ENCODE measurements at places on chromosomes 12 and 14.
A peak's percentile ranks its signal among the peaks of the same experiment; 100 is the strongest.

DNA sequence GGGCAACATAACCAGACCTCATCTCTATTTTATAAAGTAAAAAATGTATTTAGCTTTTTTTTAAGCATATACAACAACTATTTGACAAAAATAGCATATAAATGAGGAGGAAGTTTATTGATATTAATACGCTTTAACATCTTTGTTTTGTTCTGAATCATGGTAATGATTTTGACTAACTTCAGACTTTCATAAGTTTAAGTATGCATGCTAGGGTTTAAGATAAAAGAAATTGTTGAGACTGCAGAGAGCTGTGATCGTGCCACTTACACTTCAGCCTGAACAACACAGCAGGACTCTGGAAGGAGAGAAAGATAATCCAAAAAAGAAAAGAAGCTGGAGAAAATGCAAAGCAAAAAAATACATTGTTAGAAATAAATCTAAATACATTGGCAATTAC is 87.9 kb upstream of the AEBP2 start:
- no peak for DNase-seq

GRCh38 chr12:92446083-92446460 is 256.7 kb upstream of the PLEKHG7 start:
- DNase-seq: no peak

GRCh38 chr14:35159742-35160409 is 37.5 kb downstream of the PRORP start:
- no peak for DNase-seq

GRCh38 chr14:21712036-21712435 is 38.4 kb upstream of the OR4E1 start:
- no peak for DNase-seq

GRCh38 chr14:98130691-98131090 is 1141.3 kb downstream of the BCL11B start:
- DNase-seq: no peak

GRCh38 chr12:95318071-95318545 is 100.5 kb downstream of the VEZT start:
- DNase-seq: no peak

GRCh38 chr12:88188180-88188579 is 46.1 kb downstream of the TMTC3 start:
- no peak for DNase-seq

DNA sequence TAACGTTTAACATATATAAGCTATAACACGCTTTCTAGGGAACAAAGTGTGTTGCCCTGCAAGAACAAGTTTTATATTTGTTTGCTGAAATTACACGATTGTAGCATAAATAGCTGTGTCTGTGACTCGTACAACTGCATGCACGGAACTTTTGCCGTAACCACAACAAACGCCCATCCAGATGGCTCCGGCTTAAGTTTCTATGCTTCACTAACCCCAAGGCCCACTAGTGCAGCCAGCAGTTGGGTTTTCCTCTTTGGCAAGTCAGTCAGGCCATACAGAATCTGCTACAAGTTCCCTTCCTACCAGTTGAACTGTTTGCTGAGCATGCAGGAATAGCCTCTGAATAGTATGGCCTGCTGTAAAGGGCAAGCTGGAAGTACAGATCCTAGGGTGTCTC is 12.1 kb downstream of the CSRP2 start:
- DNase-seq: no peak

DNA sequence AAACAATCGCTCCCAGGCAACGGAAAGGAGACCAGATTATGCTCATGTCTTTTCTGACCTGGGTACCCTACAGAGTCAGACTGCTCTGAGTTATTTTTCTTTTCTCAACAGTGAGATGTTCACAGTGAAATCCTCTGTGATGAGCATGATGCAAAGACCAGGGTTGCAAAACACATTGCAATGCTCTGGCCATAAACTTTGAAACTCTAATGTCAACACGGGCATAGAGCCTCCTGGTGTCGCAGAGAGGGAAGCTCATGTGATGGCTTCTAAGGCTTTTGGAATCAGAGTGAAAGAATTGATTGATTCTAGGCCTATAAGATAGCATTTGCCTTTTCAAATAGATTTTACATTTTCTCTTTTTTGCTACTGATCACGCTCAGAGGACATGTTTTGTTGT is 193.4 kb downstream of the RASSF9 start:
- DNase-seq: no peak

- no peak for DNase-seq
Measured at GRCh38 chr12:100733817-100734593, 60.6 kb upstream of the ANO4 start.

GRCh38 chr14:71852181-71852580 is 80.0 kb upstream of the RGS6 start:
- no peak for DNase-seq

DNA sequence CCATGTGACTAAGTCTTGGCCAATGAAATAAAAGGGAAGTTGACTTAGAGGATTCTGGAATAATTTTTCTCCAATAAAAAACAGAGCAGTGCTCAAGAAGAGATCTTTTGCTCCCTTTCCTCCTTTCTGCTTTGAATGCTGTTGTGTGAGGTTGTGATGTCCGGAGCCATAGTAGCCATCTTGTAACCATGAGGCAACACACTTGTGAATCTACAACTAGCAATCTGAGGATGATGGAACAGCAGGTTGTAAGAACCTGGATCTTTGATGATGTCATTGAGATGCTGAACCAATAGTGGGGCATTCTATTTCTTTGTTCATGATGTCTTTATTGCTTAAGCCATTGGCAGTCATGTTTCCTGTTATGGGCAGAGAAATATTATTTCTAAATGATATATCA is 230.0 kb upstream of the SRRM4 start:
- DNase-seq: no peak

GRCh38 chr14:106166232-106166631 is 639.8 kb downstream of the TMEM121 start:
- DNase-seq: no peak

GRCh38 chr14:69695322-69696203 is 71.4 kb upstream of the SRSF5 start:
- DNase-seq: no peak

DNA sequence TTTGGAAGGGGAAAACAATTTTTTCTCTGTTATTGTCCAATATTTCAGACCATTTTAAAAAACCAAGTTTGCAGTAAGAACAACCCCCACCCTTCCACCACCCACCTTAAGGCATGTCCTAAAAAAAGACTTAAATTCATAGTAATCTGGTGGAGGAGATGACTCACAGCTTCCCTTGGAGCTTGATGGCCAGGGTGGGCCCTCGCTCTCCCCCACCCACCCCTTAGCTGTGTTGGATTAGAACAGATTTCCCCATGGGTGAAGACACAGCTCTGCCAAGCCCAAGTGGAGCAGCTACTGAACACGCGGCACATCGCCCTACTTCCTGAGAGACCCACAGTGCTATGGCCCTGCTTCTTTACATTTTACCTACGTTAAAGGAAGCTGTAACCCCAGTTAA is 140.3 kb downstream of the GCH1 start:
- no peak for DNase-seq

GRCh38 chr12:38547586-38547985 is 231.0 kb downstream of the ALG10B start:
- no peak for DNase-seq

DNA sequence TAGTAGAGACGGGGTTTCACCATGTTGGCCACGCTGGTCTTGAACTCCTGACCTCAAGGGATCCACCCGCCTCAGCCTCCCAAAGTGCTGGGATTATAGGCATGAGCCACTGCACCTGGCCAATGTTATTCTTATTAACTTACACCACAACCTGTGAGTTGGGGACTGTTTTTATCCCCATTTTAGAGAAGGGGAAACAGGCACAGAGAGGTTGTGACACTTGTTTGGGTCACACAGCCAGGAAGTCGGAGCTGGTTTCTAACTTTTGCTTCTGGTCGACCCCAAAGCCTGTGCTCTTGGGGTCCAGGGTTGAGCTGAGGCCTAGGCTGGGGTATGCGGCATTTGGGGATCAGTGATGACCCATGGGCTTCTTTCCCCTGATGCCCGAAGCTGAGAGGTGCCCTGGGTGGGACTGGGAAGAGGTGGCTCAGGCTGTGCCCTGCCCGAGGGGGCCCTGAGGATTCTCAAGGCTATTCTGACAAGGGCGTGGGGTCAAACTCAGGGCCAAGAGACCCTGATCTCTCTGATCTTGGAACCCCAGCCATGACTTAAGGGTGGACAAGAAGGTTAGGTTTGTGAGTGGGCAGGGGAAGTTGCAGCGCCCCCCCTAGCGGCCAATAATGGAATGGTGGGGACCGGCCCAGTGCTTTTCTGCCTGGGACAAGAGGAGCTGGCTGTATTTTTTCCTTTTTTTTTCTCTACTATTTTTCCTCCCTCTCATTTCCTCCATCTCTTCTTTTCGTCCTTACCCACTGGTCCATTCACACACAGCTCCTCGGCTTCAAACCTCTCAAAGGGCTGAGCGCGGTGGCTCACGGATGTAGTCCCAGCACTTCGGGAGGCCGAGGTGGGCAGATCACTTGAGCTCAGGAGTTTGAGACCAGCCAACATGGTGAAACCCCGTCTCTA is 3.0 kb downstream of the SDSL start:
- DNase-seq: no peak

DNA sequence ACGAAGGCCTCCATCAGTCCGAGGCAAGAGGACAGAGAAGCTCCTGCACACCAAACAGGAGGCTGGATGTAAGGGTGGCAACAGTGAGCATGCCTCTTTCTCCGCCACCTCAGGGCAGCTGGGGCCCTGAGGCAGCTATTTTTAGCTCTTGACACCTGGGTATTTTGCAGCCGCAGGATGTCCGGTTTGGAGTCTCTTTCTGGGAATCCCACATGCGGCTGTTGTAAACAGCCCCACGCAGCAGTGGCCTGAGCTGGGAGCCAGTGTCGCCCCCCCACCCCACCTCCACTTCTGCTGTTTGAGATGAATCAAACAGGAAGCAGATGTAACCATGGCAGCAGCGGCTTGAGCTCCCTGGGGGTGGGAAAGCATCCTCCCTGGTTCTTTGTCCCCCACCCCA is 11.7 kb downstream of the HDAC7 start:
- no peak for DNase-seq

GRCh38 chr14:95196268-95196667 is 38.9 kb upstream of the DICER1 start:
- no peak for DNase-seq

DNA sequence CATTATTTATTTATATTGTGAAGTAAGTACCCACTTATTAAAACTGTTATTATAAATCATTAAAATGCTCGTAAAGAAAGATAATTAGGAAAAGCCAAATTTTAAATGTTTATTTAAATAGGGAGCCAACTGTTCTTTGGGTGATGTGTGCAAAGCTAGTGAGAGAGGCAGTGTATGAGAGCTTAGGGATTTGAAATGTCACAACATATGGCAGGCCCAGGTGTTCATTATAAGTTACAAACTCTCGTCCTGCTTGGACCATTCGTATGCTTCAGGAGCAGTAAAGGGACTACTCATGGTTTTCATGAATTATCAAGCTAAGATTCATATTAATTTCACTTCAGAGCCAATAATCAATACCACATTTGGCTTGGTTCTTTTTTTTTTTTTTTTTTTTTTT is 154.5 kb downstream of the TGFB3 start:
- no peak for DNase-seq

DNA sequence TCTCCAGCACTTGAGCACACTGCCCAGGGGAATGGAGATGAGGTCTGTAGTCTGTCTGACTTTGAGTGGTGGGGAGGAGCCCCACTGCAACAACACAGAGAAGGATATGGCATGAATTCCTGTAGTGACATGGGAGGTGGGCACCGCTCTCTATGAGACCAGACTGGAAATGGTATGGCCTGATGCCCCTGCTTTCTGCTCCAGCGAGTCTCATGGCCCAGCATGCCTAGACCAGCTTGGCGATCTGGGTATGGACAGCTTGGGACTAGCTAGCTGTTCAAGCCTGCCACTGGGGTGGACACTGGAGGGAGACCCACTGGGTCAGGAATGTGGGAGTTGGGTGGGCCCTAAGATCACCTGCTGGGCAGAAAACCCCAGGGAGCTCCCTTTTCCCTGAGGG is 477.8 kb upstream of the SEL1L start:
- no peak for DNase-seq

GRCh38 chr14:83850092-83850491 is 1679.9 kb upstream of the FLRT2 start:
- DNase-seq: no peak

DNA sequence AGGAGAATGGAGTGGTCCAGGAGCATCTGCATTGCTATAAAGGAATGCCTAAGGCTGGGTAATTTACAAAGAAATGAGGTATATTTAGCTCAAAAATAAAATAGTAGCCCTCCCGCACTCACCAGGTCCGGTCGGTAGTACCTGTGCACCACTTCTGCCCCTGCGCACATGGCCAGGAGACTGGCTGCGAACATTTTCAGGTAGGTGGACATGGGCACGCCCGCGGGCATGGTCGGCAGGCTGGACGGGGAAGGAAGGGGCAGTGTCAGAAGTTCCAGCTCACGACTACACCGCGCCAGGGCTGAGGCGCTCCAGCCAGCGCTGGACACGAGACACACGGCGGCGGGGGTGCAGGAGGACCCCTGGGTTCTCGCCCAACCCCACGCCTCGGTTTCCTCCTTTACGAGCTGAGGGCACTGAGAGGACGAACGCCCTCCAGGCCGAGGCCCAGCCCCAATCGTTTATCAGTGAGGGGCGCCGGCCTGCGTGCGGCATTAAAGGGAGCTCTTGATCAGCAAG is 9.1 kb upstream of the TDG start:
- no peak for DNase-seq

GRCh38 chr14:21088687-21089086 is 9.8 kb downstream of the ZNF219 start:
- DNase-seq: no peak

DNA sequence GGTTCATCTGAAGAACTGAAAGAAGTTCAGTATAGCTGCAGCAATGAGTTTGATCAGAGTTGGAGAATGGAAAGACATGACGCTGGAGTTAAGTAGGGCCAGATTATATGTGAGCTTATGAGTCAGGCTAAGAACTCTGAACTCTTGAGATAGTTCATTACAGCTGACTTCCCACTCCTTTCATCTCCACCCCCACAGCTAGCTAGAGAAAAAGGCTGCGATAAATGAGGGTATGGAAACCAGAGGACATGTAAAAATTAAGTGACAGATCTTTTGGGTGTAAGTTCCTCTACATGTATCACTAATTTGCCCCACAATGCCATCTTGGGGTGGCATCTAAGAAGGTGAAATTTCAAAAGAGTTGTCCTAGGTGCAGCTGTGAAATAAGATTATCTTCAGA is 28.6 kb downstream of the PYM1 start:
- no peak for DNase-seq

DNA sequence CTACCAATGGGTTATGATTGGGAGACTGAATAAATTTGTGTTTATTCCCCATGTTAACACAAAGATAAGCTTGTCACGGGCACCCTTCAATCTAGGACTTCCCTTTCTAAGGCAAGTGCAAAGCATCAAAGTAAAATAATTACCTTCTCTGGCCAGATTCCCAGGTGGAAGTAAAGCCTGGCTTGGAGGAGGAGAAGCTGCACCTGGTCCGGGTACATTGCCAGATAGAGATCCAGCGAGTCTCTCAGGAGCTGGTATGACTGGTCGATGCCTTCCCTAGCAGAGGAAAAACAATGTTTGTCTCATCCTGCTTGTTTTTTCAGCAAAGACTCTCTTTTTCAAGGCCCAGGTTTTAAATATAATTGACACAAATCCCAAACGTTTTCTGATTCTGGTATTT is 24.9 kb downstream of the FBXO21 start:
- peak; percentile 27 for DNase-seq

Data from NCI-H1092 (cell line).